ENCODE measurements at places on chromosomes 4 and X.

- no peak for DNase-seq
These were observed 1460.6 kb upstream of the PCDH7 start for GRCh38 chr4:29259556-29259955.

DNA sequence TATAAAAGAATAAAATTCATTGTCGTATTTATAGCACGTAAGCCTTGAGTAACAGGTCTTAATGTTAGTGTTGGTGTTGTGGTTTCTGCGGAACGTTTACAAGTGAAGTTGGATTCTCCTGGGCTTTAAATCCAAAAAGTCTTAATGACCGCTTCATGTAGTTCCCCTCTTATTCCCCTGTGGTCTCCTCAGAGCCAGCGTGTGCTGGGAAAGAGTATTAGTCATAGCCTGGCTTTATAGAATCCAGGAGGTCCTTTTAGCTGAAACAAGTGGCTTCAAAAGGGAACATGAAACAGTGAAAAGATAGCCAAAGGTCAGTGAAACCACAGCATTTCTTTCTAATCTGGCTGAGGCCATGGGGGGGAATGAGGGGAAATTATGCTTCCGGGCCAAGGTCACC lies 79.1 kb downstream of the CLCN4 start:
- DNase-seq = no peak

DNA sequence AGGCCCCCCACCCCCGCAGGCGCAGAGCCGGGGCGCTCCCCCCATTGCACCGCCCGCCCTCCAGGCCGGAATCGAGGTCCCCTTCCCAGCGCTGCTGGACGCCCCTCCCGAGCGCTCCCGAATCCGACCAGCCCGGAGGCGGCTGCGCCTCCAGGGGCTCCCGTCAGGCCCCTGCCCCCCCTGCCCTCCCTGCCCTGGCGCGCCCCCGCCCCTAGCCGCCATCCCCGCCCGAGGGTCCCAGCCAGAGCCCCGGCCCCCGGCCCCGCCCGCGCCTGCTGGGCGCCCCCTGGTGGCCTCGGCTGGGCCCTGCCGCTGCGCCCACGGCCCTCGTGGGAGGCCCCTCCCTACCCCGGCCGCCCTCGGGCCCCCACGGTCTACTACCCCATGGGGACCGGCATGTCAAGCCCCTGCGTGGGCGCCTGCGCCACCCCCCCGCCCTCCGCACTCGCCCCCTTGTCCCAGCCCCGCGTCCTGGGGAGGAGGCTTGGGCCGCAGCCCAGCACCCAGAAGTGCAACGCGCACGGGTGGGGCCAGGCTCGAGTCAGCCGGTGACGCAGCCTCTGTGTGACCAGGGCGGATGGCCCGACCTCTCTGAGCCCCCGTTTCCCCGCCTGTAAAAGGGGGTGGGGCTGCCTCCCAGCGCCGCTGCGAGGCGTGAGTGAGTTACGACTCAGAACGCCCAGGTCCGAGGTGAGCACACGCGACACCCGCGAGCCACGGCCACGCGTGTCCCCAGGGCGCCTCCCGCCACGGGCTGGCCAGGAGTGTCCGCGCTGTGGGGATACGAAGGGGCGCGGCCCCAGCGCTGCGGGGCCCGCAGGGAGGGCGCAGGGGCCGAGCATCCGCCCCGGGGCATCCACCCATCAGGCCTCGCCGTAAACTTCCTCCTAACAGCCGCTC lies 104.9 kb downstream of the FAM53A start:
- DNase-seq = peak; percentile 60

DNA sequence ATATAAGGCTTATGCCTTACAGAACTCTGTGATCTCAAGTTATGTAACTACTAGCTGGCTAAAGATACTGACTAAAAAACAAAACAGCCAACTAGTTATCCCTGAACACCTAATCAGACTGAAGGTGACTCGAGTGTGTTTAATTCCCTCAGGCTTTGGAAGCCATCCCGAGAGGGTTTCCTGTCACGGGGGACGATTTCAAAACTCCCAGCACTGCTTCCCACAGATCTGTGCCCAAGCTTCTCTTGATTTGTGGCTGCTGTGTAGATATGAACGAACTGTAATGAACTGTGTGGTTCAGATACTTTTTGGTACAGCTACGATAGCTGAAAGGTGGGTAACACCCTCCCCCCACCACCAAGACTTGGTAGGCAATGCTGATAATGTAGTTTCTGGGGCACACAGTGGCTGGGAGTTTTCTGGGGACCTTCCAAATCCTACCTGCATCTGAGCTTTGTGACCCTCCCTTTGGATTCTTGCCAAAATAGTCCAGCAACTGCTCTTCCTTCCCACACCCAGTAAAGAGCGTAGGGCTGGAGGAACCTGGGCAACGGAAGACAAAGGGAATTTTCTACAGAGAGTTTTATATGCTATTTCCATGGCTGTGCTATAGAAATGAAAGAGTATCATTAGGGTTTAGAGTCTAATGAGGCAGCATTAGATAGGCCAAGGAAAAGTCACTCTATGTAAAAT lies 148.8 kb downstream of the MGST2 start:
- DNase-seq = no peak

DNA sequence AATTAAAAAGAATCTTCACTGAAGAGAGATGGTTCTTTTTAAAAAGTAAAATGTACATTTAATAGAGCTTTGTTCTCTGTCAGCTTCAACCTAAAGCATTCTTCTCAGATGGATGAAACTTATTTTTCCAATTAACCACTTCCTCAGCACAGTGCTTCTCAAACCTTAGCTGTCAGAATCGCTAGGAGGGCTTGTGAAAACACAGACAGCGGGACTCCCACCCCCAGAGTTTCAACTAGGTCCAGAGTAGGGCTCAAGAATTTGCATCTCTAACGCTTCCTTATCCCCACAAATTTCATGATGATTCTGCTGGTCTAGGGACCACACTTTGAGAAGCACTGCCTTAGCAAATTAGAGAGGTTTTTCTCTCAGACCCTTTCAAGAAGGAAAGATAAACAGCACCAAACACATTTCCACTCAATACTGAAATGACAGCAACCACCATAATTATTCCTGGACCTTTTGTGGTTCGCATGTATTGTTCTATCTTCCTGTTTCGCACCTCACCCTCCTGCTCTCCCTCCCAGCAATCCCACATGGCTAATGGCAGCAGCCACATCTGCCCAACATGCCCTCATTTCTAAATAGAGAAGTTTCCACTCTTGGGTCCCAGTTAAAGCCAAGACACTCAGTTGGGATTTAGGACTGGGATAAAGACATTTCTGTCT lies 73.2 kb downstream of the ZNF827 start:
- DNase-seq = no peak

- DNase-seq = no peak
These were observed 33.4 kb upstream of the SRD5A3 start for GRCh38 chr4:55312489-55313101.

- no peak for DNase-seq
These were observed 28.5 kb downstream of the GBA3 start for GRCh38 chr4:22721204-22721603.

- no peak for DNase-seq
These were observed 5.8 kb upstream of the DMP1 start for GRCh38 chr4:87644286-87644685.

DNA sequence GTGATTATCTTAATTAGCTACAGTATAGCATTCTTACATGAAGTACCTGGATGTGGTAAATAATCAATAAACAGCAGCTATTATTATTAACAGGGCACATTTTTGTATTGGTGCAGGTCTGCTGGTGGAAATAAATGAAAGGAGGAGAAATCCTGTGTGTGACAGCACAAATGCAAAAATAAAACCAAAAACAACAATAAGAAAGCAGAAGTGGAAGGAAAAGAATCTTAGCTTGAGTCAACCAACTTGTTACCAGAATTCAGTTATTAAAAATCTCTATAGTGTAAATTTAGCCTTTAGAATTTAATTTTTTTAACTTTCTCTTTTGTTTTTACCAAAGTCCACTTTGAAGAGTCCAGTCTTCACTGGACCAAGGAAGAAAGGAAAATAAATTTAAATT lies 63.1 kb upstream of the LSM6 start:
- DNase-seq = no peak

- DNase-seq = no peak
These were observed 59.3 kb downstream of the ZNF674 start for GRCh38 chrX:46485897-46486296.

DNA sequence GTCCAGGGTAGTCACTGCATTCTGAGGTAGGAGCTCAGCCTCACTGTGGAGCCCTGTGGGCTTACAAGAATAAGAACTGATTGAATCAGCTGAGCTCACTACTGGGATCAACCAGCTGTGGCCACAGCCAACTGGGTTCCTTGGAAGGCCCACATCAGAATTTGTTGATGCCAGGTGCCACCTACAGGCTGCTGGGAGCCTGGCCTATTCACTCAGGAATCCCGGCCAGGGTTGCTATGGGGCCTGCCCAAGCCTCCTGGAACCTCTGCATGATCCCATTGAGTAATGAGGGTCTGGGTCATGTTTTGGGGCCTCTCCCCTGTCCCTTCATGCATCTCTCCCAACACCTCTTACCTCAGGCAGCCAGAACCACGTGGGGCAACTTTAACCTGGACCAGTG lies 53.9 kb upstream of the KIAA1210 start:
- DNase-seq = no peak

GRCh38 chrX:43504394-43504793 lies 151.7 kb upstream of the MAOA start:
- no peak for DNase-seq

GRCh38 chr4:153398713-153399112 lies 54.2 kb downstream of the MND1 start:
- DNase-seq = no peak

DNA sequence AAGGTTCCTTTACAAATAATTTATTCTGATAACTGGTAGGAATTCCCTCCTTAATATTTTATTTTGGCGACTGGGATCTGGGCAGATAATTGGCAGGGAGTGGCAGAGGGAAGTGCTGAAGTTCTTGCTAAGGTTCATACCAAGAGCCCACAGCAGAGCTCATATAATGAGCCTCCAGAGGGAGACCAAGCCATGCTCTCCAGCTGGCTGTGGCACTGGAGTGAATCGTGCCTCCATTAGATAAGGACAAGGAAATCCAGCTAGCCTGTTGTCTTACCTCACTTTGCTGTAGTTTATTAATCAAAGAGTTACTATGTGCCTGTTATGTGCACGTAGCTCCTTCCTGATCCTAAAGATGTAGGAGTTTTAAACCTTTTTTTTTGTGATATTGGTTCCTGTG lies 1.3 kb downstream of the ASB12 start:
- DNase-seq = no peak

DNA sequence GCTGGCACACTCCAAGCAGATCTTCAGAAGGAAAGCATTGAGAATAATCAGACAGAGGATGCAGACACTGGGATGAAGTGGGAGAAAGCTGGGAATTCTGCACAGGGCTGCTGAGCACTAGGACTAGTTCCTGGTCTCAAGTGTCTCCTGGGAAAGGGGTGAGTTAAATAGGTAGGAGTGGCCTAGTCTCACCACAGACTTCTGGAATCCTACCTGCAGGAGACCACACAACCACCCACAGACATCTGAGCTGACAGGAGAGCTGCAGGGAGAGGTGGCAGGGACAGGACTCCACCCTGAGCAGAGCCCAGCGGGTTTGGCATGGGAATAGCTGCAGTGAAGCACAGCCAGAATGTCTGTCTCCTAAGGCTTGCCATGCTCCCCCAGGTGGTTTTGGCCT lies 95.1 kb upstream of the GALNTL6 start:
- no peak for DNase-seq

DNA sequence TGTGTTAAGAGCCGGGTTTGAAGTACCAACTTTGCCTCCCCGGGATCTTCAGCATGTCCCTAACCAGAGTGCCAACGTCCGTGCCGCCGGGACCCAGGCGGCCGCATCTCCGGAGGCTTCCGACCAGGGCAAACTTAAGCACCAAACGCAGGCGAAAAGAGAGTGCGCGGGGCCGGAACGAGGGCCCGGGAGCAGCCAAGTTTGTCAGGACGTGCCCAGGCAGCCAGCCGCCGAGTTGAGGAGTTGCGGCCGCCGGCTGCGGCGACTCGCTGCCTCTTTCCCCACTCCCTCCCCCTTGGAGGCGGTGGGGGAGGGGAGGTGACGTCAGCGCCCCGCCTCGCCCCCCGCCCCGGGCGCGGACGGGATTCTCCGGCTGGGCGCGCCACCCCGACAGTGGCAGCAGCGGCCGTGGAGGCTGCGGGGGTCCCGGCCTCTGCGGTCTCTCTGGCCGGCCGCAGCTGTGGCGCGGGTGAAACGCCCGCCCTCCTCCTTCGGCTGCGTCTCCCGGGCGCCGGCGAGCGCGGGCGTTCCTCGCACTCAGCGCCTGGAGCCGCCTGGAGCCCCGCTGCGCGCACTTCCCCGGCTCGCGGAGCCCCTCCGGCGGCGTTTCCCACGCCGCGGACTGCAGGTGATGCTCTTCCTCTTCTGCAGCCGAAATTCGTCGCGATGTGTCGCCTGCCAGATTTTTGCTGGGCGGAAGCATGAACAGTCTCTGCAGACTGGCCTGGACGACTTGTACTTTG lies 2.9 kb upstream of the FAT1 start:
- DNase-seq = no peak

DNA sequence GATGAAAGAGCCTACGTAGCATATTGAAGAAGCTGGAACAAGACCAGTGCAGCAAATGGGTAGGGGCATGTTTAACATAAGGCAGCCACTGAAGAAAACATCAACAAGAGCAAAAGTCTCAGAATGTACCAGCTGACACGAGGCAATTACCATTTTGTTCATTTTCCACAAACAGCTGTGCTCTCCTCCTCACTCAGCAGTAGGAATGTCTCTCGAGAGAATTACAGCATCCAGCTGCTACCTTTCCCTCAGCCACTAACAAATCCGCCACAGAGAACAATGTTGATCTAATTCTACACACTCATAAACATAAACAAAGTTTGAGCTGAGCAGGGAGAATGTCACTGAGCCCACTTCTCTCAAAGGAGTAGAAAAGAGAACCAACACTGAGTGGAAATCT lies 68.0 kb downstream of the OPHN1 start:
- no peak for DNase-seq

DNA sequence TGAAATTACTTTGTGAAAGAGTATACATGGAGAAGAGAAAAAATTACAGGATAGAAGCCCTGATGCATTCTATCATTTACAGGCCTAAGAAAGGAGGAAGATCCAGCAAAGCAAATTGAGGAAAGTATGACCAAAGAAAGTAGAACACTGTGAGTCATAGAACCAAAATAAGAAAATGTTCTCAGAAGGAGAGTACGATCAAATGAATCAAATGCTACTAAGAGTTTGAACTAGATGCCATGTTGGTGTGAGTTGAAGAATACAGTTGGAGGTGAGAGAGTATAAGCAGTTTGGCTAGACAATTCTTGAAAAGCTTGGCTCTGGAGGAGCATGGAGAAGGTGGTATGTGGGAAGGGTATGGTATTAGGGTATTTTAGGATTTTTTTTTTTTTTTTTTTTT lies 161.8 kb downstream of the RPA4 start:
- DNase-seq = no peak

GRCh38 chrX:53186351-53186750 lies 38.7 kb downstream of the KDM5C start:
- peak; percentile 1 for DNase-seq

DNA sequence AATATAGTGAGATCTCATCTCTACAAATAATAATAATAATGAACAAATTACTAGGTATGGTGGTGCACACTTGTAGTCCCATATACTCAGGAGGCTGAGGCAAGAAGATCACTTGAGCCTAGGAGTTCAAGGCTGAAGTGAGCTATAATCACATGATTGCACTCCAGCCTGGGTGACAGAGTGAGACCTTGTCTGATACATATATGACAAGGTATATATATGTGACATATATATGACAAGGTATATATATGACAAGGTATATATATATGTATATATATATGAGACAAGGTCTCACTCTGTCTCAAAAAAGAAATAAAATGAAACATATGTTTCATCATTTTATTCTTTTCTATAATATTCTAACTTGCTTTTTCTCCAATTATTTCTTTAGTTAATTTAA lies 278.1 kb upstream of the TET2 start:
- no peak for DNase-seq

GRCh38 chr4:152064753-152065152 lies 303.9 kb upstream of the GATB start:
- no peak for DNase-seq
